ENCODE measurements at places on chromosomes 12 and 14. TPM values are rescaled to one million over a fixed set of nuclear protein-coding genes. Genes with fewer than 3 reads are reported as not detected.

Gene DPPA3
- not detected for polyA plus RNA-seq

Gene ESRRB
- 2.0 TPM for polyA plus RNA-seq

Gene ATL1
- polyA plus RNA-seq: 204 TPM

Gene TSPAN11
- 1.5 TPM for polyA plus RNA-seq

Gene EGLN3
- 64.5 TPM for polyA plus RNA-seq

Gene ADSS1
- 1.9 TPM for polyA plus RNA-seq

Gene CLEC4A
- 3.8 TPM for polyA plus RNA-seq

Gene TMEM119
- polyA plus RNA-seq: not detected

Gene PRKCH
- polyA plus RNA-seq: 1.3 TPM

Gene PPP1R1A
- 22.1 TPM for polyA plus RNA-seq

Gene C12orf43
- polyA plus RNA-seq: 7.5 TPM

Gene SOAT2
- not detected for polyA plus RNA-seq

Gene RPL10L
- not detected for polyA plus RNA-seq

Gene CAPZA3
- not detected for polyA plus RNA-seq

Gene KRT3
- not detected for polyA plus RNA-seq

Gene AEBP2
- 33.7 TPM for polyA plus RNA-seq

Gene NPAS3
- polyA plus RNA-seq: 15.9 TPM

Gene SLCO1B3
- not detected for polyA plus RNA-seq

Gene CIDEB
- 3.6 TPM for polyA plus RNA-seq

Gene JDP2
- 1.3 TPM for polyA plus RNA-seq

Gene HIP1R
- polyA plus RNA-seq: 1.5 TPM

Gene IGFBP6
- polyA plus RNA-seq: 17.2 TPM

Gene TAS2R9
- not detected for polyA plus RNA-seq
